Kasumi-1 (cell line): ENCODE measurements at places on chromosomes 5 and 9.

GRCh38 chr9:84804951-84805694 lies 135.6 kb downstream of the NTRK2 start:
- no peak for DNase-seq

DNA sequence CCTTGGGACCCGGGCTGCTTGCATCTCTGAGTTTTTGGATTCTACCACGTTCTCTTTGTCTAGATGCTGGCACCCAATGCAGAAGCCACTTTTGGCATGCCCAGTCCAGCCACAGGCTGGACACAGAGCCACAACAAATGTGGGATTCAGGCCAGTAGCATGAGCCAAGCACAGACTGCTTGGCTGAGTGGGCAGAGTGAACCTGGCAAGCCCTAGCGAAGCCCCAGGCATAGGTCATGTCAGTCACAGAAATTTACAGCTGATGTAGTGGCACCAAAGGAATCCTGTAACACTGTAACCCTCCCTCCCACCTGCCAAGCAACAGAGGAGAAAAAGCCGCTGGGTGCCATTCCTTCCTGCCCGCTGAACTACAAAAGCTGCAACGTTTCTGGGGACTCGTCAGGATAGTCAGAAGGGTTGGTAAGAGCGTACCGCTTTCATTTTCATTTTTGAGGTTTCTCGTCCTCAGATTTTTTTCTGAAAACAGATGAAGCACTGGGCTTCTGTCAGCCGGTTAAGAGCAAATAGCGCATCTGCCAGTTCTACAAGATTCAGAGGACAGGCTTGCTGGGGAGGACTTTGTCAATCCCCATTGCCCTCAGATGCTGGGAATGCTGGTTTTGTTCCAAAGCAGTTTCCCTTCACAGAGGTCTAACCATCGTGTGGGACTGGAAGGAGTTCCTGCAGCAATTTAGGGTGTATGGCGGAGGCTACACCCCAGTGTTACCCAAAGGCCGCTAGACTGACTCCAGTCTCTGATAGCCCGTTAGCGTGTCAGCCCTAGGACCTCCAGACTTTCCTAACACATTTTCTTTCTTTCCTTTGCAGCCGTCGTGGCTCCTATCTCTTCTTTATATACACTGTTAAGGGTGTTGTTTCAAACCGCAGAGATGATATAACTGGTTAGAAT lies 399.0 kb downstream of the HTR1A start:
- no peak for DNase-seq

DNA sequence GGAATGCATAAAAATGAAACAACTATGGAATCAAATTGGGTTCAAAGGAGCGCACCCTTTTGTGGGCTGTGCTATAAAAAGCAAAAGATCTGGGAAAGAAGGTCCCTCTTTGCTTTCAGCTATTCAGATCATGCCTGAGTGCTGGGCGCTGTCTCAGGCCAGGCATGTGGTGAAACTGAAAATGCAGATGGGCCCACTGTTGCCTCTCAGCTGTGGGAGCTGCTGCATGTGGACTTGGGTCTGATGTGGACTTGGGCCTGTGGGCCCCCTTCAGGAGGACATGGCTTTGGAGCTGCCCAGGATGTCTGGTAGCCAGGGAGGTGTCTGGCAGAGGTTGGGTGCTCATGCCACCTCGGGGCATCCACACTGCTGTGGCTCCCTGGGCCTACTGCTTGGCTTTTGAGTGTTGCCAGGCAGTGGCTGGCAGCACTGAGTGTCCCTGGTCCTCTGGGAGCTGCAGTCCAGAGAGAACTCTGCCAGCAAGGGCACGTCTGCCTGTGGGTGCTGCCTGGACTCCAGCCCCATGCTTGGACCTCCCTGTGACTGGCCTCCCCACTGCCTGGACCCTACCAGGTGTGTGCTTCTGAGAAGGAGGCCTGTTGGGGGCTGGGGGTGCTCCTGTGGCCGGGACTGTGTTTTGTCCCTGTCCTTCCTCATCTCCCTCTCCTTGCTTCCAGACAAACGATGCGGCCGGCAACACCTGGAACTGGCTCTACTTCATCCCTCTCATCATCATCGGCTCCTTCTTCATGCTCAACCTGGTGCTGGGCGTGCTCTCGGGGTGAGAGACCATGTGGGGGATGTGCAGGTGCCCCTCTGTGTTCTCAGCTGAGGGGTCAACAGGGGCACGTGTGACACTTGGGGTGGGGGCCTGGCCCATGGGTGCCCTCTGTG lies 74.3 kb downstream of the CACNA1B start:
- no peak for DNase-seq

DNA sequence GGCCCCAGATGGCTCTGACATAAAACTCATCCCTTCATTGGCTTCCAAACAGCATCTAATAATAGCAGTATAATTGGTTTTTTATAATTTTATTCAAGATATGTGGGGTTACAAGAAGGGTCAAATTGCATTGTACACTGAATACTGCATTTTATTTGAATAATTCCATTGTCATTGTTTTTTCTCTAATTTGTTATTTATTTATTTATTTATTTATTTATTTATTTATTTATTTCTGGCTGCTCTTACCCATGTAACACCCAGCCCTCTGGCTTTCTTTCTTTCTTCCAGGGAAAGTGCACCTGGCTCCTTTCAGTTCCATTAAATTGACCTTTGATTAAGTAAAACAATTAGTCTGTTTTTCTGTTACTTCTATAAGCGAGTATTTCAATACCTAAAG lies 210.1 kb downstream of the CDH9 start:
- DNase-seq, result no peak

DNA sequence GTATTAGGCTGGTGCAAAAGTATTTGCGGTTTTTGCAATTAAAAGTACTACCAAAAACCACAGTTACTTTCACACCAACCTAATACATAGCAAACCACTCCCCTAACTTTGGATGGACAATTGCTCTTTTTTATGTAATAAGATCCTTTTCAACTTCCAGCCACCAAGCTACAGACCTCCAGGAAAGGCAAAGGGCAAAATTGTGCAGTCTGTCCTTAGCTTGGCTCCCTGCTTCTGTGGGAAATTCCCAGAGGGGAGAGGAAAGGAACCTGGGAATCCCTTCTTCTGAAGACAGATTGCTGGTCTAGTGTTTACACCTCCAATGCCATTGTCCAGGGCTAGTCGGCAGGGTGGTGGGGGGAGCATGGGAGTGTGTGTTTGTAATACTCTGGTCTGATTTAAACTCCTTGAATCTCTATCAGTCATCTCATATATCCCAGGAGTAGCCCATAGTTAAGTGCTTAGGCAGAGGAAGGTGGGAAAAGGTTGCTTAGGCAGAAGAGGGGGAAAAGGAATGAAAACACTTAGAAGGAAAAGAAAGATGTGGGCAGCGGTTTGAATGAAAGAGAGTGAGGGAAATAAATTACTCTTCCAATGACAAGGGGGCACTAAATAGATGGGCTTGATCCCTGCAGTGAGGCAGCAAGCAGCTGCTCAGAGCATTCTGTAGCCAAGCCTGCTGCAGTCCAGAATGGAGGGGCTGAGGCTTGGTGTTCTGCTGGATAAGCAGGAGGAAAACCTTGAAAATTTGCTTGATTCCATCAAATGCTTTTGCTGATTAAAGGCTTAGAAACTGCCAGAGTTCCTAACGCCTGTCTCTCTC lies 86.9 kb upstream of the MAP1B start:
- DNase-seq, result no peak

GRCh38 chr5:155522540-155522939 lies 509.0 kb downstream of the KIF4B start:
- DNase-seq, result no peak

- DNase-seq, result no peak
These were observed 1000.5 kb downstream of the PTPRD start for GRCh38 chr9:9612270-9612669.
